Calu3 (cell line): ENCODE measurements at places on chromosomes 3 and 15. TPM values are rescaled to one million over a fixed set of nuclear protein-coding genes. Genes with fewer than 3 reads are reported as not detected.

DNA sequence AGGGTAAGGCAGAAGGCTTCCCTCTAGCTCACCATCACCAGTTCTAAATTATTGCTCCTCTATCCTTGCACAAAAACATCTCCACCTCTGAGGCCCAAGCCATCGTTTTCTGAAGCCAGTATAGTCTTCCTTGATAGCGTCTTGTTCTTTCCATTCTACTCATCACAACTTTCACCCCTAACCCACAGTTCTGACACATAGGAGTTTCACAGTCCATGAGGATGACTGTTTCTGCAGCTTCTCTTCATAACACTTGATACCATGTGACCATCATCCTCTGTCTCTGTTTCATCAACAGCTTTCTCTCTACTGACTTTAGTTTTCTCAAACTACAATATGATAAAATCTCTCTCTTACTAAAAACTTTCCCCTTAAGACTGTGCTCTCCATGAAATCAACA, 1166.5 kb downstream of the ROBO1 start:
- DNase-seq: no peak

DNA sequence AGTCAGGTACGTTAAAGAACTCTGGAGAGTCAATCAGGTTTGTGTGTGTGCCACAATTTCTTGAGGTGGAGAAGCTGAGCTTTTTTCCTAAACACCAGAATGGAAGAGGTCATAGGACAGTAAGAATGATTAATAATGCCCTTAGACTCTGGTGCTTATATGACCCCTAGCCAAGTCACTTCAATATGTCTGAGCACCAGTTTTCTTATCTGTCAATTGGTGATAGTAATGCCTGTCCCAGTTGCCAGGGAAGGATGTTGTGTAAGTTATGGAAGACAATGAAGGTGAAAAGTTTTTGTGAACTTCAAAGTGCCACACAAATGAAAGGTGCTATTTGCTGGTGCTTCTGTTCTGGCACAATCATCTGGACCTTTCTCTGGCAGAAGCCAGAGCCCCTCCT, 22.2 kb upstream of the DLG1 start:
- DNase-seq: no peak

DNA sequence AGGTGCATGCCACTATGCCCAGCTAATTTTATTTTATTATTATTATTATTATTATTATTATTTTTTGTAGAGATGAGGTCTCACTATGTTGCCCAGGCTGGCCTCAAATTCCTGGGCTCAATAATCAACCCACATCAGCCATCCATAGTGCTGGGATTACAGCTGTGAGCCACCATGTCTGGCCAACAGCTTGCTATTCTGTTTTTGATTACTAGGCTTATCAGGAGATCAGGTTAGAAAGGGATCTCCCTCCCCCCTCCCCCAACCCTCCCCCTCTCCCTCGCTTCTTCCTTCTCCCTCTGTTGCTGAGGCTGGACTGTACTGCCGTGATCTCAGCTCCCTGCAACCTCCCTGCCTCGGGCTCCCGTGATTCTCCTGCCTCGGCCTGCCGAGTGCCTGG, 8.6 kb downstream of the CLN6 start:
- DNase-seq: no peak

DNA sequence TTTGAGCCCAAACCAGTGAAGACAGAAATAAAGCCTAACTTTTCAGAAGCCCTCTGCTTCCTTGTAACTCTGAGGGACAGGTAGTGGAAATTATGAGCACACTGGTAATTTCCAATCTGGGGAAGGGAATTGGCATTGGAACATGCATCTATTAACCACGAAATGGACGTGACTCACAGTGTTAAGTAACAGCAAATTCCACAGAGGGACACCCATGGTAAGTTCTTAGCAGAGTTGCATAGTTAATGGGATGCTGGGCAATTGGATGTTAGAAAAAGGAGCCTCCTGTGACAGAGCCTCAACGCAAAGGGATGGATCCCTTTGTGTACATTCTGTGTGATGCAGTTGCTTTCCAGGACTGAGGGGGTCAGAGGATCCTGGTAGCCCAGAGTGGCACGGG, 168.6 kb downstream of the SEMA6D start:
- DNase-seq: no peak

- no peak for DNase-seq
These were observed 40.7 kb upstream of the MB21D2 start for GRCh38 chr3:192958219-192958872.

DNA sequence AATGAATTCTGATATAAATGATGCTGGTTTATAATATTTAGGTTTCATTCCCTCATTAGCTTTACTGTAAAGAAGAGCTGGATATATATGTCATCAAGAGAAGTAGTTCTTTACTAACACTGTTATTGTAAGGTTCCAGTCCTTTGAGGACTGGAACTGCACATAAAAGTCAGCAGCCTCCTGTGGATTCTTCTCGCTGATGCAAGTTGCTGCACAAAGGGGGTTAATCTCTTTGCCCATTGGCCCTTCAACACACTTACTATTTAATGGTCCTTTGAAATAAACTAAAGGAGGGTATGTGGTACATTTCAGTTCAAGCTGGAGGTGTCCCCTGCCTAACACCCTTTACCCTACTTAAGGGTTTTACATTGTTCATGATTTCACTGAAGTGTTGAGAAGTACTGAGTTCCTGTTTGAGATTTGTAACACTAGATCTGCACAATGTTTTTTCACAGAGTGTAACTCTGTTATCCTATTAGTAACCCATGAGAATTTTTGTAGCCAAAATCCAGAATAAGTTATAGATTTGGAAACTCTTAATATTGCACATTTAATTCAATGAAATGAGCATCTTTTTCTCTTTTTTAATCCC, 43.9 kb downstream of the NR2C2 start:
- DNase-seq: no peak

DNA sequence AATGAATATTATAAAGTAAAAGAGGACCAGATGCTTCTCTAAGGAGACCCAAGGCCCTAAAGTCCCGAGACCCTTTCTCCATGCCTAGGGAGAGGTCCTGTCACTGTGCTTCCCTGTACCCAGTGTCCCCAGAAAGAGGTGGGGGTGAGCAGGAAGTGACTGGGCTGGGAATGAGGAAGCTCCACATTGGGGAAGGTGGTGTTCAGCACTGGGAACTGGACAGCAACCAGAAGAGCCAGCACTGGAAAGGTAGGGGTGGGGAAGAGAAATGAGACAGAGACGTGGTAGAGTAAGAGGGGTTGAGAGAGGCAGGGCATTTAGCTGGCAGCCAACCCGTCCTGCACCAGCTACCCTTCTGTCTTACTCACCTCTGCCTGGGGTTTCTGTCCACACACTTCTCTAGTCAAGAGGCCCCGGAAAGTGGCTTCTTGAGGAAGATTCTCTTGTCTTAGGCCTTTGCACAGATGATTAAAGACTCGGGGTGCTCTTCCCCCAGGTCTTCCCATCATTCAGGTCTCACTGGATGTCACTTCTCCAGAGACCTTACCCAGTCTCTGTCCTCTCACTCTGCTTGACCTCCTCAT, 12.2 kb downstream of the RRP9 start:
- no peak for DNase-seq

DNA sequence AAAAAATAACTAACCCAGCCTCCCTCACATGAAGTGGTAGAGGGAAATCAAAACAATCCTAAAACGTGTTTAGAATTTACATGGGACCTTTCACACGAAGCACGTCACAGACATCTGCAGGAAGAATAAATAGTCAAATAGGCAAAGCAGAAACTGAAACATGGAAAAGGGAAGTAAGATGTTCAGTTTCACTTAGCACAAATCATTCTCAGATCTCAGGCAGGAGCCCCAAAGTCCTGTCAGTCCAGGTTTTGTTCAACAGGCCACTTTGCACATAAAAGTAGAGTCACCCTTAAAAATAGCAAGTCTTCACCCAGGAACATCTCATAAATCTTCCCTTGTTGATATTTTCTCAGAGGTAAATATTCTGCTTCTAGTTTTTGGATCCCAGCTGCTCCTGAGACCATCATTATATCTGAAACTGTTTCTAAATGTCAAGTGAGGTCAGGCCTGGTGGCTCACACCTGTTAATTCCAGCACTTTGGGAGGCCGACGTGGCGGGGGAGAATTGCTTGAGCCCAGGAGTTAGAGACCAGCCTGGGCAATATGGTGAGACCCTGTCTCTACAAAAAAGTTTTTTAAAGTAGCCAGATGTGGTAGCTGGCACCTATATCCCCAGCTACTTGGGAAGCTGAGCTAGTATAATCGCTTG, 1.9 kb downstream of the RUBCN start:
- no peak for DNase-seq

- no peak for DNase-seq
These were observed 12.4 kb upstream of the EID1 start for GRCh38 chr15:48865370-48866079.

DNA sequence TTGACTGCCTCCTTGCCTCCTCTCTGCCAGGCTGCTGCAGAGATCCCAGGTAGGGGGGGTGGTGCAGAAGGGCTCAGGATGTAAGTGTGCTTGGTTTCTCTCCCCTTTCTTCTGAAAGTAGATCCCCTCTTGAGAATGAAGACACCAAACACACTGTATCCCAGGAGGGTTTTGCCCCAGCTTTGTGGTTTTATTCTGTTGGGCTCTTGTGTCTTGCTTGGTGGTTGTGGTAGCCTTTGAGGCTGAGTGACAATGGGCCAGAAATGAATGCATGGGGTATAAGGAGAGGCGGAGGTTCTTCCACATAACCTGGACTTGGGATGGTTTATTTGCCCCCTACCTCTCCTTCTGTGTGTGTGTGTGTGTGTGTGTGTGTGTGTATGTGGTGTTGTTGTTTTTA, 5.7 kb downstream of the PDIA5 start:
- DNase-seq: no peak

- DNase-seq: no peak
These were observed 6.2 kb upstream of the TMF1 start for GRCh38 chr3:69058180-69058946.

DNA sequence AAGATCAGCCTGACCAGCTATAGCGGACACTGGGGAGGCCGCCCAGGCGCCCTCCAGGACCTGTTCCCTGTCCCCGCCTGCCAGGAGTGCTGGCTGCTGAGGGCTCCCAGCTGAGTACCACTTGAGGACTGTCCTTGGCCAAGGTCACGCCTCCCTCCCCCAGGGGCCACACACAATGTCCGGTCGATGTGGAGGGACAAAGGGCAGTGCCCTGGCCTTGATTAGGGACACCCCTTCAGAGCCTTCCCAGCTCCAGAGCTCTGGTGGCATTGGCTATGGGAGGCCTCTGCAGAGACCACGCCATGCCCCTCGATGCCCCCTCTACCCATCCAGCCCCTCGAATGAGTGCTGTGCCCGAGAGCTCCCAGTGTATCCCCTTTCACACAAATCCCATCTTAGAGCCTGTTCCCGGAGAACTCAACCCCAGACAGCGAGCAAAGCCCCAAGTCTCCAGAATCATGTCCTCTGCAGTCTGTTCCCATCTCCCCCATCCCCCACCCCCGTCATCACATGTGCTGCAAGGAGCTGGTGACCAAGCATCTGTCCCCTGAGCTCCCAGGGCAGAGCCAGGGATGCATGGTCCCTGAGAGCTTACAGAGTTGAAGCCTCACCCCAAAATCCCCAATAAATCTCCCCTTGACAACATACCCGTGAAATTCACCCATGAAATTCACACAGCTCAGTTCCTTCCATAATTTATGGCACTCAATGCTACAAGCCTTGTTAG, 158.9 kb downstream of the NUP210 start:
- DNase-seq: no peak

DNA sequence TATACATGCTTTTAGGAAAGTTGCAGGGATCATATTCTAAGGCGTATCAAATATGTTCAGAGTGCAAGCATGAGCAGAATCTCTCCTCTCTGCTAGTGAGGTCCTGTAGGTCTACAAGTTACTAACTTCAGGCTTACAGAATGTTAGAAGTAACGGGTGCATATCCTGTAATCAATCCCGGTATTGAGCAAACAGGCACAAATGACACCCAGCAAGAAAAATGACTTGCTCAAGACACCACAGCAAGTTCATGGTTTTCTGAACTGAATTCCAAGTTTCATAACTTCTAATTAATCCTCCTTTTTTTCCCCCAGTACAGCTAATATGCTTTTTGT, 353.9 kb upstream of the TPRG1 start:
- DNase-seq: no peak

- DNase-seq: peak; percentile 76
These were observed 1.8 kb upstream of the ZMYND10 start for GRCh38 chr3:50347187-50347813.

DNA sequence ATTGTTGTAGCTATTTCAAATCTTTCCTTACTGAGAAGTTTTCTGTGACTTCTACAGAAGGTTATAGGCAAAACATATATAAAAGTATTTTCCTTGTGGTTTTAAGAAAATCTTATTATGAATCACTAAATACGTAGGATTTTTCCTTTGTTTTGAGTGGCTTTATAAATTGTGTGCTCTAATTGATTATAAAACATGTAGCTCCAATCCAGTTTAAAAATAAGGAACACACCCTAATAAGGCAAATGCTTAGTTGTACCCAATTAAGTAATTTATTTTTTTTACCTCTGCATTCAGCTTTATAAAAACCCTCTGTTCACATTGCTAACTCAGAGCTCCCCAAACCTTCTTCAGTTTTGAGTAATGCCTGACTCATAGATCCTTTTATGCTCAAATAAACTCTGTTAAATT, 408.0 kb downstream of the NAALADL2 start:
- DNase-seq: no peak

DNA sequence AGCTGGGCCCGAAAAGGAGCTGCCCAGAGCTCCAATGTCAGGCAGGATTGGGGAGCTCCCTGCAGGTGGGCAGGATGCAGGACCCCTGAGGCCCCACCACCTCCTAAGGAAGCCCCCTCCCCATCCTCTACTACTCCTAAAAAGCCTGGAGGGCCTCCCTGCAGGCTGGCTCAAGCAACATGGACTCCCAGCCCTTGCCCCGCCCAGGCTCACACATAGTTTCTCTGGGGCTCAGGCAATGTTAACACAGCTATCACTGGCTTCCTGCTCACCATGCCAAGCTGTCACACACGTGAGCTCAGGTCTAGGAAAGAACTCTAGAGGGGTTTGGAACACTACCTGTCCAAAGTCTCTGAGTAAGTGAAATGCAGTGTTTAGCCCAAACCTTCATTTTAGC, 65.4 kb upstream of the ZNF148 start:
- DNase-seq: peak; percentile 61

DNA sequence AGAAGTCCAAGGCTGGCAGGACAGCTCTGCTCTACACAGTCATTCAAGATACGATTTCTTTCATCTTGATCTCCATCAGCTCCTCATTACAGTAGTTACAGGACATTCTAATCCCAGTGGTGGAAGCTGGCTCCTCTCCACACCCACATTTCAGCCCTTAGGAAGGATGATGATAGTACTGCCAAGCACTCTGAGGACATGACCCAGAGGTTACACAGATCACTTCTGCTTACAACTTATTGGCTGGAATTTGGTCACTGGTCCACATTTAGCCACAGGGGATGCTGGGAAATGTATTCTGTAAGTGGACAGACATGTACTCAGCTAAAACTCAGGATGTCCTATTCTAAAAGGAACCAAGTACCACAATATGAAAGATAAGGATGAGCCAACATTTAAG, 77.1 kb downstream of the IQCH start:
- DNase-seq: no peak

GRCh38 chr15:69592954-69593353, 140.3 kb downstream of the RPLP1 start:
- no peak for DNase-seq

- no peak for DNase-seq
These were observed 12.1 kb downstream of the NR2C2 start for GRCh38 chr3:14959359-14959943.

GRCh38 chr15:72671525-72671924, 14.5 kb downstream of the HIGD2B start:
- no peak for DNase-seq

Gene INSYN1
- not detected in 2 replicates for total RNA-seq

Gene RLBP1
- not detected in 2 replicates for total RNA-seq

Gene TIGIT
- not detected in 2 replicates for total RNA-seq

Gene PIF1
- 33.9 and 51.5 TPM in 2 replicates for total RNA-seq

Gene ROPN1
- total RNA-seq: not detected in 2 replicates

Gene ATP13A5
- 0.66 TPM in 1 of 2 replicates, not detected in the other for total RNA-seq

Gene HRH1
- total RNA-seq: 9.1 and 9.6 TPM in 2 replicates

Gene VWA5B2
- 0.54 and 0.90 TPM in 2 replicates for total RNA-seq
